Naive thymus-derived CD8-positive, alpha-beta T cell (primary cell): ENCODE measurements at places on chromosomes 1 and 21. TPM values are rescaled to one million over a fixed set of nuclear protein-coding genes. Genes with fewer than 3 reads are reported as not detected.

LCE1E gene
- not detected for polyA plus RNA-seq

NBPF6 gene
- not detected for polyA plus RNA-seq

- no peak for DNase-seq
These were observed 77.4 kb upstream of the MROH9 start for GRCh38 chr1:170857955-170858354.

DNA sequence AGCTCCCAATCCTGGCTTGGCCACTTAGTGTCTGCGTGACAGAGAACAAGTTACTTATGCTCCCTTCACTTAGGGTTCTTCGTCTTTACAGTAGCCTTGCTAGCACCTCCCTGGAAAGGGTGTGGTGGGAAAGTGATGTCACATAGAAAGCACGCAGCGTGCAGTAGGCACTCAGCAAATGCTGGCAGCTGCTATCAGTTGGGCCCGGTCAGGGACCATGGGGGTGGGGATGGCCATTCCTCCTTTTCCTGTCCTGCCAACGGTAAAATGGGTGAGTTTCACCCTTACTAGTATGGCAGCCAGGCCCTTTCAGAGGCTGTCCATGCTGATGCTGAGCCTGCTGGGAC, 6.2 kb upstream of the KCNA10 start:
- DNase-seq, result no peak

- DNase-seq, result no peak
These were observed 1.4 kb downstream of the DAB1 start for GRCh38 chr1:57422271-57423134.

GRCh38 chr1:90821152-90821787, 104.2 kb upstream of the BARHL2 start:
- no peak for DNase-seq

DNA sequence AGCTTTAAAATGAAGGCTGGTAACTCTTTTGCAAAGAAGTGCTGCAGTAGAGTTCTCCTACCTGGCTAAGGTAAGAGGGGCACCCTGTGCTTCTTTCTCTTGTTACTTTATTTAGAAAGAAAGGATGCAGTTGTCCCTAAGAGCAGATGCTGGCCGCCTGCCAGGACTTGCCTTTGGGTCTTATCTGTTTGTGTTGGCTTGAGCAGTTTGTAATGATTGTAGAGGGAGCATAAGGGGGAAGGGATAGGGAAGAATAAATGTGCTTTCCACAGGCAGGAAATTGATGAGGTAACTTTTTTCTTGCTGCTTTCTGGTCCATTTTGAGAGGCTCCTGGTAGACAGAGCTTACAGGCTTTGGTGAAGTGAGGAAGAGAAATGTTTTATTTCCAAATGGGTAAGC, 229.6 kb downstream of the HHAT start:
- DNase-seq, result no peak

DNA sequence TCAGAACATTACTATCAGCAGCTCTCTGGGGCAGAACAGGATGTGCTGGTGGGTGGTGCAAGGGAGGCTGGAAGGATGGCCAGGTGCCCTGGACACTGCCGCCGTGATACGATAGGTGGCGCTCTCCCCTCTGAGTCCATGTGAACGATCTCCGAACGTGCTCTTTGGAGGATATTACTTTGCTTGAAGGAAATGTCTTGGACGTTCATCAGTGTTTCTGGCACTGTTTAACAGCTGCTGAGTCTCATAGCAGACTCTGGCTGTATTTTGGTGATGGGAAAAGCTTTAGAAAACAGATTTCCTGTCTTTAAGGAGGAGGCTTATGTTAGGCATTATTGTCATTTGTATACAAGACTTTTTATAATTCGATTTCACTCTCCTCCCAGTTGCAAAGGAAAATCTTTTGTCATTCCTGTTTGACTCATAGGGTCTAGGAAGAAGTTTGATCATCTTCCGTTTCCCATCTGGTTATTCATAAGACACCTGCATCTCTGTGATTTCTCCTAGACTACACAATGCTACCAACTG, 386.2 kb upstream of the ADGRL2 start:
- DNase-seq, result no peak

GRCh38 chr21:38266732-38267131, 9.9 kb downstream of the KCNJ15 start:
- no peak for DNase-seq
